ENCODE measurements at places on chromosomes 7 and 10.

GRCh38 chr10:43122826-43123225 lies 15.4 kb upstream of the CSGALNACT2 start:
- no peak for DNase-seq

DNA sequence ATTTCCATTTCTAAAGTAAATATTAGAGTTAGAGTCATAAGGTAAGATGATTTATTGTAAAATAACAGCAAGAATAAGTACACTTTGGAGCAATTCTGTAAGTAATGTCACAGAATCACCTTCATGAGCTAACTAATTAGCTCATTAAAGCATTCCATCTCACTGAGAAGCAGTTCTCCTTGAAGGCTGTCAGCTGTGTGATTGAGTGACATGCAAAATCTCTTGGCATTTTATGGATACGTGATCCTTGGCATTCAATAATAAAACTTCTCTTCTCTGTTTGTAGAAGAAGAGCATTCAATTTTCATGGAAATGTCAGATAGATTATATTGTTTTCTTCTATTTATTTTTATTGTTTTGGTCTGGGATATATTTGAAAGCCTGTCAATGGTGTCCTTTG lies 1389.3 kb downstream of the GATA3 start:
- DNase-seq, result no peak

DNA sequence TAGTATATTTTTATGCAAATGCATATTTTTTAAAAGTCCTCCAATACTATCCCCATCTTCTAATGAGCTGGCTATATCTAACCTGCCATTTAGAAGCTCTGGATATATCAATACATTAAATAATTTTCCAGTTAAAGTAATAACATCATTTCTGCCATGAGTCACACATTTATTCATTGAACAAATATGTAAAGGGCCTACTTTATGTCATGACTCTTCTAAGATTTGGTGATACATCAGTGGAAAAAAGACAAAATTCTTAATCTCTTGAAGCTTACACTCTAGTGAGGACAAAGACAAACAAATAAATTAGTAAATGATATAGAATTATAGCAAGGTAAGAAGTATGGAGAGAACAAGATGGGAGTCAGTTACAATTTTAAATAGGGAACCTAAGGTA lies 716.8 kb upstream of the LRRTM3 start:
- DNase-seq, result no peak

- no peak for DNase-seq
Observed at GRCh38 chr7:157487046-157487770, 150.4 kb downstream of the DNAJB6 start.

GRCh38 chr7:129169686-129170440 lies 18.6 kb upstream of the SMO start:
- no peak for DNase-seq

GRCh38 chr7:9488555-9488954 lies 1055.1 kb downstream of the NXPH1 start:
- DNase-seq, result peak; percentile 55

GRCh38 chr7:1225441-1226185 lies 7.1 kb upstream of the UNCX start:
- DNase-seq, result peak; percentile 46

GRCh38 chr10:43865265-43866135 lies 216.8 kb upstream of the ZNF32 start:
- no peak for DNase-seq

DNA sequence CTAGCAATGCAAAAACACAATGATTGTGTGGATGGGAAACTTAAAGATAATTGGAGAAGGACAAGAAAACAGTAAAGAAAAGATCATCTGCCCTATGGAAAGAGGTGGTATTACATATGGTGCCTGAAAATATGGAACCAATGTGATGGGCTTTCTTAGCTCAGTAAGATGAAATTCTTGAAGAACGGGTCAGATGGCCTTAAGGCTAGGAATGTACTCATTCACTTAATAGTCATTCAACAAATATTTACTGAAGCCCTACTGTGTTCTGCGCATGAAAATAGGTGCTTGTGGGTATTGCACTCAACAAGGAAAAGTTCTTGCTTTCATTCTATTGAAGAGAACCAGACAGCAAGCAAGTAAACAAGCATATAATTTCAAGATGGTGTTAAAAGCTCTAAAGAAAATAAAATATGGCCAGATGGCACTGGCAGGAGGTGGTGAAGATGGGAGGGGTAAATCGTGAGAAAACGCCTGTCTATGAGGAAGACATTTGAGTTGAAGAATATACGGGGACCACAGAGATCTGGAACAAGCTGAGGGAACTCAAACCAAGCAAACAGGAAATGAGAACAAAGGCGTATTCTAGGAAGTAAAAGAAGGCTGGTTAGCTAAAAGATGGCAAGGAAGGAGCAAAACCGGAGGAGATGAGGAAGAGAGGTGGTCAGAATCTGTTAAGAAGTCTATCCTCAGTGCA lies 179.7 kb downstream of the ANK3 start:
- no peak for DNase-seq

GRCh38 chr10:75350791-75351190 lies 50.8 kb downstream of the ZNF503 start:
- DNase-seq, result no peak

GRCh38 chr10:102583435-102584417 lies 60.6 kb upstream of the TRIM8 start:
- peak; percentile 92 for DNase-seq
